Hematopoietic multipotent progenitor cell treated with erythropoietin and hydrocortisone succinate and interleukin-3 and kit ligand, for 8 days (in vitro differentiated cells): ENCODE measurements at places on chromosomes 12 and 14.

GRCh38 chr12:26197832-26198231 is 2.5 kb downstream of the SSPN start:
- peak; percentile 17 for DNase-seq

- DNase-seq: peak; percentile 89
Measured at GRCh38 chr12:20415028-20415427, 46.7 kb downstream of the PDE3A start.

DNA sequence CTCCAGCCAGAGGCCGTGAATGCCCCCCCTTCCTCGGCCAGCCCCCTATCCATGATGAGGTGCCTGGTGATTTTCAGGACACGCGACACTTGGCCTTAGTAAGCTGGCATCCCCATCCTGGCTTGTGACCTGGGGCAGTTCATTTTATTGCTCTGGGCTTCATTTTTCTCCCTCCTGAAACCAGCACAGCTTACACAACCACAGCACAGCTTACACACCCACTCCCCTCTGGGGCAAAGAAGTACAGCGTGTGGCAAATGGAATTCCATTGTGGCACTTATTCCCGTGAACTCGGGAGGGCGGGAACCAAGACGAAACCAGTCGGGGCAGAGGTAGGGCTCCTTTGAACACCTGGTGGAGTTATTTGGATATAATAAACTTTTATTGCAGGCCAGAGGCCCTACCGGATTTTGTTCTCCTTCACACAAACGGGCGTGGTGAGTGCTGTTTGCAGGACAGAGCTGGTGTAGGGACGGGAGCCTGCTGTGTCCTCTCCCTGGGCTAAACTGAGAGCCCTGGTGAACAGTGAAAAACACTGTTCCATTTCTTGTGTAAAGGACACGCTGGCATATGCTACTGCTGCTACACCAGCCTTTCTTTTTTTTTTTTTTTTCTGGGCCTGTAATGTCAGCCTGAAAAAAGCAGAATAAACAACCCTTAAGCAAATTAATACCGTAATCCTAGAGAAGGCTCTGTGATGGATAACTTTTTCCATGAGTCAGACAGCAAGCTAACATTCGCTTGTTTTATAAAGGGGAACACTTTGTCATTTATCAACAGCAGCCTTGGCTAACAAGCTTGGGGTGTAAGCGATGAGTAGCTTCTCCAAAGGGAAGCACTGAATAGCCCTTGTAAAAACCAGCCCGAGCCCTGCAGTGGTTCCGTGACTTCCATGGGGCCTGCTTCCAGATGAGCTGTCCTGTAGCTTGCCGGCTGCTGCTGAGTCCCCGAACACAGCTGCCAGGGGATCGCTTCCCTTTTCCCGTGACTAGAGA is 29.3 kb downstream of the CD9 start:
- DNase-seq: no peak

DNA sequence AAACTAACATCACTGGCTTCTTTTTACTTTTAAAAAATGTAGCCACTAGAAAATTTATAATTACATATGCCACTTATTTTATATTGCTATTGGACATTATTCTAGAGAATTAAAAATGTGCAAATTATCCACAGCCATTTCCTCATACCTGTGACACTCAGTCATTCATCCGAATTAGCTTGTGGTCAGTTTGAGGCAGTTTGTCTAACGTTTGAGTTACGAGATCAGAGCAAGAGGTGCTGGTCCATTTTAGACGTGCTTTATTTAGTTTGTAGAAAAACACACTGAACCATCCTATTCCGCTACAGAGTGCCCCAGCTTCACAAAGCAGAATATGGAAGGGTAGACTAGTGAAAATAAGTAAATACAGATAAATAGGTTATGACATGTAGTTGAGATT is 513.0 kb downstream of the NRXN3 start:
- no peak for DNase-seq

- DNase-seq: no peak
Measured at GRCh38 chr14:93017898-93018297, 94.9 kb downstream of the CHGA start.

DNA sequence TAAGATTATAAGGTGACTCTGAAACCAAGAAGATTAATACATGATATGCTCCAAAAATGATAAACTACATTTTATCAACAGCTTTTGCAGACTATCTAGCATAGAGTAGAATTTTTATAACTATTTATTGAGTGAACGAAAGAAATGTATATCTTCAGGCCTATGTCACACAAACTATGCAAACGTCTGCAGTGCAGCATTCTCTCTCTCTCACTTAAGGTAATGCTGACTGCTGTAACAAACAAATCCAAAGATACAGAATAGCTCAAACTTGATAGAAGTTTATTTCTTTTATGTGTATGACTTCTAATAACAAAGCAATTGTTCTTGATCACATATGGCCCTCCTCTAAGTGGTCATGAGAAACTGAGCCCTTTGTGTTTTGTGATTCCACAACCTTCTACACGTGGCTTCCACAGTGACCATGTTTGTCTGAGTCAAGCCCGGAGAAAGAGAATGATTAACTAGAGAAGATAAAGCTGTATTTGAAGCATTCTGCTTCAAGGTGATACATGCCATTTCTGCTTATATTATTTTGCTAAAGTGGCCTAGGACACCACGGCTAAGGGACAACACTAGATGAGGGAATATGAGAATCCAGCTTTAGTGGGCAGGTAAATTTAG is 1352.7 kb upstream of the TMEM132C start:
- no peak for DNase-seq

- DNase-seq: no peak
Measured at GRCh38 chr14:50667684-50667995, 466 bp downstream of the SAV1 start.

DNA sequence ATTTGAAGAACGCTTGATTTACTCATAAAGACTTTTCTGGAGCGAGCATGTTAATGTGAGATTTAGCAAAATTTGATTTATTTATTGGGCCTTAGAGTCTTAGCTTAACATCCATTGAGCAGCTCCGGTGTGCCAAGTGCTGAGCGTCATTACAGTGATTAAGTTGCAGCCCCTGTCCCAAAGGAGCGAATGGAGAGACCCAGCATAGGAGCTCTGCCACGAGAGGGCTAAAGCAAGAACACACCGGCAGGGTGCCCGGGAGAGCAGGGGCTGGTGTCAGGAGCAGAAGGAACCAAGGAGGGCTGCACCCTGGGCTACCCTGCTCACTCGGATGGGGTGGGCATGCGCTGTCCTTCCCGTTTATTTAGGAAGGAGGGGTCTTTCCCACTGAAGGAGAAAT is 50.6 kb downstream of the PPP2R5C start:
- no peak for DNase-seq

DNA sequence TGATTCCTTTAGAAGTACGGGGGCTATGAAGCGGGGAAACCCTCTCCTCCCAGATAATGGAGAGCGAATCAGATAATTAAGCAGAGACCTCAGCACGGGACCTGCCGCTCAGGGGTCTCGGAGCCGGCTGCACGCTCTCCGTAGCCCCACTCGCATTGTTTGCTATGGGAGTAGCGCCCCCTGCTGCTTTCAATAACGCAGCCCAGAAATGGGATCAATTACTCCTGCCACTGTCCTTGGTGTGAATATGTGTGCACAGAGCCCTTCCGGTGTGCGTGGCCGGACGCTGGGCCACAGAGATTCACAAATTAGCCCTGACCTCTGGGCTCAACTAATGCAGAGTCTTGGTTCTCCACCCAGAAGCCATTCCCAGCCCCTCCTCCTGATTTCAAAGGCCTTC is 76.4 kb upstream of the TMEM132C start:
- DNase-seq: no peak

DNA sequence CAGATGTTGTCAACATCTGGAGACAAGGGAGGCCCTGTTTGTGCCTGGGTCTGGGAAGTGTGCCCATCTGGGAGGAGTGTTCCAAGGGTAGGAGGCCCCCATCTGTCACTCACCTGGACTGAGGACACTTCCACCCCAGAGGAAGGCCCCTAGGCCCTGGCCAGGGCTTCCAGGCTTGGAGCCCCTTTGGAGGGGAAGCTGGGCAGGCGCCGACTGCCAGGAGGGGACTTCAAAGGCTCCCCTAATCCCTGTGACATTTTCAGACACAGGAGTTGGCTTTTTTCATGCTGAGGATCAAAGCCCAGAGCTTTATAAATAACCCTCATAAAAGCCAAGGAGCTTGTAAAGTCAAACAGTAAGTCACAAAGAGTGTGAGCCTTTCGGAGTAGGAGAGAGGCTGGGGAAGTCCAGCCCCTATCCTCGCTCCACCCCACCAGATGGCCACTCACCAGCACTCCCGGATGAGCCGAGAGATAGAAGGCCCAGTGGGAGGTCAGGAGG is 17.6 kb upstream of the FAM222A start:
- DNase-seq: no peak

DNA sequence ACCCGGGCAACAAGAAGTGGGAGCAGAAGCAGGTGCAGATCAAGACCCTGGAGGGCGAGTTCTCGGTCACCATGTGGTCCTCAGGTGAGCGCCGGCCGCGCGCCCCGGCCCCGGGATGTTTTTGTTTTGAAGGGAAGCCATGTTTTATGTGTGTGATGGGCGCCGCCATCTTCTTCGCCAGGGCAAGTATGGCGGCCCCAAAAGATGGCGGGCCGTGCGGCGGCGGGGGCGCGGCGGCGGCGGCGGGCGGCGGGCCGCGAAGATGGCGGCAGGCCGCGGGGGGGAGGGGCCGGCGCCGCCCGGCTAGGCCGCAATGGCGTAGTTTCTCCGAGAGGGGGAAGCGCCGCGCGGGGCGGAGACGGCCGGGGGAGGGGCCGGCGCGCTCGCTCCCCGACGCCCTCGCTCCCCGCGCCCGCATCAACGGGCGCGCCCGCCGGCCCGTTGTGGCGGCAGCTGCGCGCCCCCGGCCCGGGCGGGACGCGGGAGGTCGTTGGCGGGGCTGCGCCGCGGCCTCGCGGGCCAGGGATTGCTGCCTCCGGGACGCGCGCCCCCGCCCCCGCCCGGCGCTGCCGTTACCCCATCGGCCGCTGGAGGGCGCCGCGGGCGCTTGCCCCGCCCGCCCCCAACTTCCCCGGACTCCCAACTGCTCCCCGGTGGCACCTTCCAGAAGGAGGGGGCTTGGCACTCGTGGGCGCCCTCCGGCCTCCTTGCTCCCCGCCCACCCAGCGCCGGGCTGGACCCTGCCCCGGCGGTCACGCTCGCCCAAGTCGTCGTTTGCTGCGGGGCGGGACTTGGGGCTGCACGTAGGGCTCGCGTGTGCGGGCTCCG is 1.1 kb downstream of the YY1 start:
- DNase-seq: peak; percentile 81

- no peak for DNase-seq
Measured at GRCh38 chr14:76329154-76329928, 46.6 kb upstream of the ESRRB start.

DNA sequence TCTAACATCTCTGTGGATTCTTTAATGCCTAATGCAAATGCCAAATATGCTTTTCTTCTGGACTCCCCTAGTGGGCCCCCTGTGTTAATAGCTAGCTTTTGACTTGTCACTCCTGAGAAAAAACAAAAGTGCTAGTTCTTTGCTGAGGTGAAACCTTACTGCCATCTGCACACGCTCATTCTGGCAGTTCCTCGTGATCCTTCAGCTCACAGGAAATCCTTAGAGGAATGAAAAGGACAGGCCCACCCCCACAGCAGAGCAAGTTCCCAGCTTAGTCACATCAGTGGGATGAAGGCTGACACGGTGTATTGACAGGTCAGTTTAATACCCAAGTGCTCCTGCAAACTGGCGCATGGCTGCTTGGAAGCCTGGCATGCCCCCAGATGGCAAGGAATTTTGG is 165.1 kb upstream of the ATP2B1 start:
- DNase-seq: no peak

GRCh38 chr12:82470906-82471512 is 112.7 kb downstream of the METTL25 start:
- no peak for DNase-seq

DNA sequence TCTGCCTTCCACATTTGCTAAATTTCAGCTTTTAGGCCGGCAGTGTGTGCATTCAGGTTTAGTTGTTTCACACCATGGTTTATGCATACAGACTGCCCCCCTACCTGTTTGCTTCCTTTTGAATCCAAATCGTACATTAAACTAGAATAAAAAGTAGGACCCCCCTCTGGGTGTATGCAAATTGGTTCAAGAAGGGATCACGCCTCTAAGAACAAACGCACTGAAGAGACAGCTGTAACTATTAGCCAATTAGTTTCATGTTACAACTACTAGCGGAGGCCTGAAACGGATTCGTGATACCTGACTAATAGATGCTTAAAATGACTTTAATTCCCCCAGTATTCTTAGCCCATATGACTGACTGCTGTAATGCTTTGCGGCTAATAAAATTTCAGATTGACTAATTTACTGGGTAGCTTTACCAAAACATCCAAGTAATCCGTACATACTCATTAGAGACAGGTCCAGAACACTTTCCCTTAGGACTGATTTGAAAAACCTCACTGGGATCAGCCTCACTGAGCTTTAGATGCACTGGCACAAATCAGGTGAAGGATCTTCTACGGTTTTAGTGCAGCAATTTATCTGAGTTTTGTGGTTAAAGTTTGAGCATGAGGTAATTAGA is 411.8 kb downstream of the NPAS3 start:
- DNase-seq: no peak

GRCh38 chr12:108806346-108806745 is 51.0 kb downstream of the SSH1 start:
- no peak for DNase-seq

GRCh38 chr12:6424008-6424347 is 20.8 kb upstream of the CD27 start:
- no peak for DNase-seq

DNA sequence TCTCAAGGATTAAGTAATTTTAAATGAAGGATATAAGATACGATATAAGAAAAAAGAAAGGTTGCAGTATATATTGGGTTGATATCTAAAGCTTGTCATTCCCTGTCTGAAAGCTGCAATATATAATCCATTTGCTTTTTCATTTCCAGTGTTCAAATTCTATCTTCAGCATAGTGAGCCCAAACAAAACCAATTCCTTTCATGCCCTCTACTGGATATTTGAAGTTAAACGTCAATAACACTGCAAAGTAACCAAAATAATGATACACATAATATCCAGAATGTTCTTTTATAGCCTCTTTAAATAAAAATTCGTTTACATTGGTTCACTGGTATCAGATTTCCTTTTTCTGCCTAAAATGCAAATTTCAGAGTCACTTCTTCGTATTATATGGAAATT is 64.5 kb upstream of the DAAM1 start:
- peak; percentile 12 for DNase-seq

- DNase-seq: no peak
Measured at GRCh38 chr12:104651811-104652210, 195.1 kb downstream of the CHST11 start.

- DNase-seq: no peak
Measured at GRCh38 chr12:95147866-95148265, 69.4 kb downstream of the FGD6 start.

GRCh38 chr14:66468778-66469367 is 17.3 kb upstream of the CCDC196 start:
- no peak for DNase-seq

- DNase-seq: peak; percentile 78
Measured at GRCh38 chr14:92659765-92660561, 88.5 kb downstream of the LGMN start.

- DNase-seq: no peak
Measured at GRCh38 chr12:44193281-44193680, 357.4 kb downstream of the TMEM117 start.

GRCh38 chr12:128388461-128389000 is 121.6 kb downstream of the TMEM132C start:
- no peak for DNase-seq
